ENCODE measurements at places on chromosomes 3 and 15. TPM values are rescaled to one million over a fixed set of nuclear protein-coding genes. Genes with fewer than 3 reads are reported as not detected.

GRCh38 chr3:59514865-59515482 lies 465.1 kb upstream of the CFAP20DC start:
- DNase-seq: no peak

GRCh38 chr15:30990446-30991254 lies 778 bp downstream of the MTMR10 start:
- DNase-seq: peak; percentile 30

DNA sequence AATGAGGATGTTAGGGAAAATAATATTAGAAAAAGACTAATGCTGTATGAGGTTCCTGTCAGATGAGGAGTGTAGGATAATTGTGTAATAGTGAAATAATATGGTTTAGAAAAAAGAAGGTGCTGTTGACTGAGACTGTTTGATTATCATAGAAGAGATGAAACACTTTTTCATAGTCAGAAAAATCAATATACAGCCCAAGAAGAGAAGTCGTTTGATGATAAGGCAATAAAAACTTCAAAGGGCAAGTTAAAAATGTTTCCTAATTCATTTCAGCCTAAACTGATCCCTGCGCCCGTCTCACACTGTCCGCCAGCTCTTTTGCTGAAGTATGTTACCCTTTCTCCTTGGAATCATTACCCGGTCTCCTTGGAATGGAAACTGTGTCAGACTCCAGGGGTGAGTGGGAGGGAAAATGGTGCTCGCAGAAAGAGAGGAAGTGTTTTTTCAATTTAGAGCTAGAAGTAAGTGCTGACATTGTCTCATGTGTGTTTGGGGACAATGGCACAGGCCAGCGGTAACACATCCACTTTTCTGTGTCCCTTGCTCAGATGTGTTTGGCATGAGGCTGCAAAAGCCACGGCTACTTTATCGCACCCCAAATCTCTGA lies 23.6 kb downstream of the DUT start:
- no peak for DNase-seq

GRCh38 chr3:174951034-174951433 lies 91.9 kb downstream of the NAALADL2 start:
- peak; percentile 89 for DNase-seq

- peak; percentile 33 for DNase-seq
Measured at GRCh38 chr15:98853617-98854420, 153.8 kb downstream of the PGPEP1L start.

DNA sequence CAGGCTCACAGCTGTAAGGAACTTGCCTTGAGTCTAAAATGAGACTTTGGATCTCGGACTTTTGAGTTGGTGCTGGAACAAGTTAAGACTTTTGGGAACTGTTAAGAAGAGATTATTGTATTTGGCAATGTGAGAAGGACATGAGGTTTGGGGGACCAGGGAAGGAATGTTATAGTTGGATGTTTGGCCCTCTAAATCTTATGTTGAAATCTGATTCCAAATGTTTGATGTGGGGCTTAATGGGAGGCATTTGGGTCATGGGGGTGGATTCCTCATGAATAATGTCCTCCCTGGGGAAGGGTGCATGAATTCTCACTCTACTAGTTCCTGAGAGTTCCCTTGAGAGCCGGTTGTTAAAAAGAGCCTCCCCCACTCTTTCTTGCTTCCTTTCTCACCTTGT lies 18.5 kb upstream of the CHCHD6 start:
- DNase-seq: no peak

DNA sequence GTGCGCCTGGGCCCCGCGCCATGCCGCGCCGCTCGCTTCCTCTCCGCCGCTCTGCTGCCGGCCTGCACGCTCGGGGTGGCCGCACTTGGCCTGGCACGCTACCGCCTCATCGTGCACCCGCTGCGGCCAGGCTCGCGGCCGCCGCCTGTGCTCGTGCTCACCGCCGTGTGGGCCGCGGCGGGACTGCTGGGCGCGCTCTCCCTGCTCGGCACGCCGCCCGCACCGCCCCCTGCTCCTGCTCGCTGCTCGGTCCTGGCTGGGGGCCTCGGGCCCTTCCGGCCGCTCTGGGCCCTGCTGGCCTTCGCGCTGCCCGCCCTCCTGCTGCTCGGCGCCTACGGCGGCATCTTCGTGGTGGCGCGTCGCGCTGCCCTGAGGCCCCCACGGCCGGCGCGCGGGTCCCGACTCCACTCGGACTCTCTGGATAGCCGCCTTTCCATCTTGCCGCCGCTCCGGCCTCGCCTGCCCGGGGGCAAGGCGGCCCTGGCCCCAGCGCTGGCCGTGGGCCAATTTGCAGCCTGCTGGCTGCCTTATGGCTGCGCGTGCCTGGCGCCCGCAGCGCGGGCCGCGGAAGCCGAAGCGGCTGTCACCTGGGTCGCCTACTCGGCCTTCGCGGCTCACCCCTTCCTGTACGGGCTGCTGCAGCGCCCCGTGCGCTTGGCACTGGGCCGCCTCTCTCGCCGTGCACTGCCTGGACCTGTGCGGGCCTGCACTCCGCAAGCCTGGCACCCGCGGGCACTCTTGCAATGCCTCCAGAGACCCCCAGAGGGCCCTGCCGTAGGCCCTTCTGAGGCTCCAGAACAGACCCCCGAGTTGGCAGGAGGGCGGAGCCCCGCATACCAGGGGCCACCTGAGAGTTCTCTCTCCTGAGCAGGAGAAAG lies 951 bp downstream of the GPR62 start:
- DNase-seq: no peak

GRCh38 chr3:126954141-126954842 lies 28.6 kb upstream of the PLXNA1 start:
- no peak for DNase-seq

DNA sequence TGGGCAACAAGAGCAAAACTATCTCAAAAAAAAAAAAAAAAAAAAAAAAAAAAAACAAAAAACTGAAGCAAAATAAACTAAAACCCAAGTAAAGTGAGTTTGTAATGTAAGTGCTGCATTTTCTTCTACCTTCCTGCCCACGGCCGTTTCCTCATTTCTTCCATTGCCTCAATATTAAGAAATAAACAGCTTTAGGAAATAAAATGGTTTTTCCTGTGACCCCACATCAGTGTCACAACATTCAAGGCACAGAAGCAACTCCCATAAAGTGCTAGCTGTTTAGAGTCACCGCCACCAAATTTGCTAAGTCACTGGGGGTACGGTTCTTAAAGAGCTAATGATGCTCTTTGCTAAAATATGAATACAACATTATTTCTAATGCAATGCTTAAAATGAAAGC lies 3.3 kb downstream of the PKM start:
- DNase-seq: peak; percentile 23

The INSYN1 gene
- total RNA-seq: not detected

The SSUH2 gene
- total RNA-seq: not detected

The IGF1R gene
- 15.8 TPM for total RNA-seq

The CCDC80 gene
- total RNA-seq: 17.0 TPM

The OR5K2 gene
- not detected for total RNA-seq

The MUC4 gene
- total RNA-seq: not detected

The SLC12A8 gene
- 11.7 TPM for total RNA-seq

Data from PC-3 (cell line).